ENCODE measurements at places on chromosomes 6 and 20.

- DNase-seq, result no peak
These were observed 802 bp downstream of the HDGFL1 start for GRCh38 chr6:22570185-22570551.

DNA sequence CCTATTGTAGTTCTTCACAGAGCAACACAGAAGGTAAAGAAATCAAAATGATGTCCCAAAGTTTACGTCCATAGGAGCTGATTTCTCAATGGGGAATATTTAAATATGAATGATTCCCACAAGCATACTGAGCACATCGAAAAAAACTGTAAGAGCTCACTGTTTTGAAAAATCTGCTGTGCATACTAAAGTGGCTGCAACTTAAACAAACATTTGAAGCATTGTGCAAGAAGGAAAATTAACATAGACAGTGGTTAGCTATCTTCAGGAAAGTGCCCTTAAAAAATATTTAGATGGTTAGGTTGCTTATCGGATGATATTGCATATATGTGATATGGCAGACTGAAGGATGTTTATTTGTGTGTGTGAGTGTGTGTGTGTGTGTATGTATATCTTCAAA, 747.6 kb downstream of the RFPL4B start:
- DNase-seq, result no peak

DNA sequence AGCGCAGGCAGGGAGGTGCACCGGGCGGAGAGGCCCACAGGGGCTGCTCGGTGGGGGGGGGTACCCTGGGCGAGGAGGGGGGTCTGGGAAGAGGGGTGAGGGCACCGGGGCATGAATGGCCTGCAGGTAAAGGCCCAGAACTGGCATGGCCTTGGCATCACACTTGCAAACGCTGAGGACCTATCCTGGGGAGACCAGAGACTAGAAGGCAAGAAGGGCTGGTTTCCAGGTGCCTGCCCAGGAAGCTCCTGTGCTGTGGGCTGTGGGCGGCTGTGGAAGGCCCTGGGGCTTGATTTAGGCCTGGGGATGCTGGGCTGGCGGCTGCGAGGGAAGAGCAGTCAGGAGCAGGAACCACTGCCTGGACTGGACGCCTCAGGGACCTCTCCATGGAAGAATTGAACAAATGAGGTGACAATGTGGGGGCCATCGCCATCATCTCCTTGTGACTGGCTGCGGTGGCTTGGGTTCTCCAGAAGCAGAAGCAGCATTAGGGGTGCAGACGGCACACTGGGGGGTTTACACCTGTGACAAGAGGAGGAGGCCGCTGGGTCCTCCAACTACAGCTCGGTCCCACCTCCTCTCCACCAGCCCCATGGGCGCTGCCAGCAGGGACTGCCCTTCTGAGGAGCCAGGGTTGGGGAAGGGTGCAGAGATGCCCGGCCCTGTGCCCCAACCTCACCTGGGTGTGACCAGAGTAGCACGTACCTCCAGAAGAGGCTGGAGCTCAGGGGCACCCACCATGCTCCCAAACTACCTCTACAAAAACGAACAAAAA, 32.1 kb upstream of the IRF4 start:
- no peak for DNase-seq

- no peak for DNase-seq
These were observed 16.5 kb downstream of the RIPOR2 start for GRCh38 chr6:24919056-24919892.

DNA sequence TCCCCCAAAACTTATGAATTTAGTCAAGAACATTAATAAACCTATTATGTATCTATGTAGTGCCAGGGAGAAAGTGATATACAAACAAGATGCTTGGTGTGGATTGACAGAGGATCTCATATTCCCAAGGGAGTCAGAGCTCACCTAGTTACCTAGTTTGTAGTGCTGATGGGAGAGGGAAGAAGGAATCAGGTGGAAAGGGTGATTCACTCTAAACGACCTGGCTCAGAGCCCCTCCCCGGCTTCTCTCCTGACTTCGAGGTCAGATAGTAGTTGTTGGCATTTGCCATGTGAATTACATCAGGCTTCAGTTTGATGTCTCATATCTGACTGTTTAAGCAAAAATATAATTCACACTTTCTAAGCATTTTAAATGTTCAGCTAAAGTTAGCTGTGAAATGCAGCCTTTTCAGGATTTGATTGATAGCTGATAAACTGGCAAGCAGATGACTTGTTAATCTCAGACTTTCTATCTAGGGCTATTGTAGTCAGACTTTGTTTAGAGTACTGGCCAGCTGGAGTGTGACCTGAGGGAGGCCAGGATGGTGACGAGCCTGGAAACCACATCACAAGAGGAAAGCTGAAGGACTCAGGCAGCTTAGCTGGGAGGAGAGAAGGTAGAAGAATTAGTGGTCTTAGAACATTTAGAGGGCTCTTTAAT, 123.7 kb downstream of the AKAP7 start:
- no peak for DNase-seq

- DNase-seq, result no peak
These were observed 25.9 kb downstream of the UQCC2 start for GRCh38 chr6:33685411-33686224.

- DNase-seq, result no peak
These were observed 33.9 kb upstream of the VGLL2 start for GRCh38 chr6:117231466-117231865.

DNA sequence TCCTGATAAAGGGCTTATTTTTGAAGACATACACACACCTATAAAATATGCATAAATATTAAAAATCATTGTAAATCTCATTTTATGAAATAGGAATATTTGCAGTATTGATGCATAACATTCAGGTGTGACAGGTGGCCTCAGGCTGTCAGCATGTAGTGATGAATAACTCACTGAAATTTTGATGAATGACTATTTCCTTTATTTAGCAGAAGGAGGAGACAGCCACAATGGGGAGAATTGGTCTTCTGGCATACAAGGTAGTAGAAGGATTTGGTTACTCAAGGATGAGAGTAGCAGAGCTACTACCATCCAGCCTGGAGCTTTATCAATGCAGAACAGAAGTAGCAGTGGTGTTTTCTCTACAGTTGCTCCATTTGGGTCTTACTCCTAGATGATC, 47.2 kb downstream of the RGS17 start:
- DNase-seq, result no peak

DNA sequence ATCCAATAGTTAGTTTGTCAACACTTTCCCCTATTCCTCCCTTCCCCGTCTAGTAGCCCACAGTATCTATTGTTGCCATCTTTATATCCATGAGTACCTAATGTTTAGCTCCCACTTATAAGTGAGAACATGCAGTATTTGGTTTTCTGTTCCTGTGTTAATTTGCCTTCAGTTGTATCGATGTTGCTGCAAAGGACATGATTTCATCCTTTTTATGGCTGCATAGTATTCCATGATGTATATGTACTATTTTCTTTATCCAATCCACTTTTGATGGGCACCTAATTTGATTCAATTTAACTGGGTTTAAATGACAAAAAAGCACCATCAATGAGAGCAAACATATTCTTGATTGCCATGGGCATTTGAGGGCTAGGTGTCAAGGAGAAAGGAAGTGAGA, 321.5 kb upstream of the TBX18 start:
- no peak for DNase-seq
